CD8-positive, alpha-beta T cell (primary cell): ENCODE measurements at places on chromosomes 5 and 9.

GRCh38 chr9:98364086-98364485 is 108.6 kb upstream of the TBC1D2 start:
- no peak for DNase-seq

DNA sequence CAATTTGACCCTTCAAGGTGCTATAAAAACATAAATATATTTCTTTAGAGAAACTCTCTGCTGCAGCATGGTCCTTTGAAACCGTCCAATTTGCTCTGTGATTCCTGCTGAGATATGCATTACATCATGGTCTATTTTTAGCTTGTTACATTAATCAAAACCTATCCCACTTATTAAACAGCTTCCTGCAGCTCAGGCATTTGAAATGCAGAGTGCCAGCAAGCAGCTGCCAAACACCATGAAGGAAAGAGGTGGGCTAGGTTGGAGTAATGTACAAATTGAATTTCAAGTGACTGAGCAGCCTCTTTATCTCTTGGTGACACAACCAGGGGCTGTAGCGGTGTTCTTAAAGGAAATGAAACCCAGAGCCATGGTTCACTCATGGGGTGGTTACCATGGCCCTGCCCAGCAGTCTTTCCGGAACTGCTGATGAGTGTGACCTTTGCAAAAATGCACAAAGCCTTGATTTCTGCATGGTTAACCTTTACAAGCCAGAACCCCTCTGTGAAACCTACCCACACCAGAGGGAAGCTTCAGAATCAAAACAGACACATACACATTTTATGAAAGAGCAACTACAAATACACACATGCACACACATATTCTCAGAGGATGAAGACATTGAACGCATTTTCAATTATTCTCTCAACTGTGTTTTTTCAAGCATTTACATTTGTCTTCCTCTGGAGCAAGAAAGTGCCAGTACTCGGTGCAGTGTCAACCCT is 155.8 kb upstream of the ZNF608 start:
- no peak for DNase-seq

- DNase-seq, result no peak
Observed at GRCh38 chr5:138927979-138928378, 52.8 kb upstream of the LRRTM2 start.

GRCh38 chr5:172064358-172064757 is 57.9 kb upstream of the FBXW11 start:
- no peak for DNase-seq

DNA sequence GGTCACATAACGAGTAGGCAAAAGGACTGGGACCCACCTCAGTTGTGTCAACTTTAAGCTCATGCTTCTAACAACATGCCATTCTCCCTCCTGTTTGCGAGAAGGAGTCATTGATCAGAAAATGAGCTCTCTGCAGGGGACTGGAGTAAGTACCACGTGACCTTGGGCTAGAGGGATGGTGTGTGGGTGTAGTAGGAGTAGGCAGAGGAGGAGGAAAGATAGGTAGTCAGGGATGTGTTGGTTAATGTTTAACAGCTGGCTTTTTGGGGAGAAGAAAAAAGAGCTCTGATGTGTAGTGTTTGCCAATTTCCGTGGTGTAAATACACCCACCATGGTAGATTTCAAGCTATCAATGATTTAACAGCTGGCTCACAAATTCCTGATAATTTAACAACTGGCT is 160.3 kb upstream of the TBC1D2 start:
- DNase-seq, result no peak

GRCh38 chr9:105698348-105698870 is 4.1 kb downstream of the TMEM38B start:
- no peak for DNase-seq

DNA sequence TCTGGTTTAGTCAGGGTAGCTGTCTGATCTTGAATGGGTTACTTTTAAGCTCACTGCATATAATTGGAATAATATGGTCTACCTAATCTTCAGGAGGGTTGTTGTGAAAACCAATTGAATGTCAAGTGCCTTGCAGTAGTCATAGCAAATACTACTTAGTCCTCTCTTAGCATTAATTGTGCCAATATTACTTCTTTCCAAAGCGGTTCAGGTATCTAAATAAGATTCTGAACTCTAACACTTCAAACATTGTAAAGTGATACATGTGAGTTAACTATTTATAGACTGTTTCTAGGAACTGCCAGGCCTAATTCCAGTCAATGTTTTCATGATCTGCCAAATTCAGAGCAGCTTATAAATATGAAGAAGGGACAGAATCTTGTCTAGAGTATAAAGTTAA is 140.2 kb downstream of the SH3GL2 start:
- DNase-seq, result no peak

DNA sequence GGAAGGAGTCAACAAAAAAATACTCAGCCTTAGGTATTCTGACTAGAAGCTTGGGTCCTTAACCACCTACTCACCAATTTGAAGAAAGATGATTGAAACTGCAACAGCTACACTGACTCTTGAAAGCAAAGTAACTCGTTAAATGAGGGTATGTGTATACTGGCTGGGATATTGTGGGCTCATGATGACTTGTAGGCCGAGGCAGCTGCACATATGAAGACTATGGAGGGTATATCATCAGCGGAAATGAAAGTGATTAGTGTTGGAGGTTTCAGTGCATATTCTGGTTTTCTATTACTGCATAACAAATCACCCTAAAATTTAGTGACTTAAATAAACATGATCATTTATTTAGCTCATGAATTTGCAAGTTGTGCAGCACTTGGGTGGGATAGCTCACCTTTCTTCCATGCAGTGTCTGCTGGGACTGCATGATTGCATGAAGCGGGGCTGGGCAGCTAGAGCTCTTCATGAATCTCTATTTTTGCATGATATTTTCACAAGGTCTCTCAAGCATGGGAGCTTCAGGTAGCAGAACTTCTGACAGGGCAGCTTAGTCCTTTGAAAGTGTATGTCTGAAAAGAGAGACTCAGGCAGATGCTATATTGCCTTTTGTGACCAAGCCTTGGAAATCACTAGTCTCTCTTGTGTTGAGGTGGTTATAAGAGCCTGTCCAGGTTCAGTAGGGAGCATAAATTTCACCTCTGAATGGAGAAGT is 96.1 kb upstream of the CDKN2B start:
- no peak for DNase-seq

DNA sequence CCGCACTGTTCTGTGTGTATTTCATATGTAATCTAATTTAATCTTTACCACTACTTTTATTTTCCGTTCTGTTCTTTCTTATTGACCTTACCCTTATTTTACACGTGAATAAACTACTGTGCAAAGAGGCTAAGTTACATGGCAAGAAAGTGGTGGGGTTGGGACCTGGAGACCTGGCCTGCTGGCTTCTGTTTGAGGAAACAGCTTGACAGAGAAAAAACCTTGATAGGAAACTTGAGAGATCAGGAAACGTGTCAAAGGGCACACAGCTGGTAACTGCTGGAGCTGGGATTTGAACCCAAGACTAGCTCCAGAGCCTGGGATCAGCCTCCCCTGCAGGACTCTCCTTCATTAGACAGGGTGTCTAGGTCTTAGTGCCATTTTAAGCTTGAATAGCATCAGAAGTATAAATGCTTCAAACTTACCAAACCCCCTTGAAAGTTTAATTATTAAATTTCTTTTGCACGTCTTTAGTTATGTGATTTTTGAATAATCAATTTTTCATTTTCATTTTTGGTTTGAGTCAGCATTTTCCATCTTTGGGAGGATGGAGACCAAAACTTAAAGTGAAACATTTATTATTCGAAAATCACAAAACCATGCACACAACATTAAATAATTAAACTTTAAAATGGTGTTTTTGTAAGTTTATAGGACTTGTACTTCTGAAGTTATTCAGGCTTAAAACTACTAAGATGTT is 129.5 kb downstream of the RGS3 start:
- no peak for DNase-seq

- no peak for DNase-seq
Observed at GRCh38 chr5:65102371-65102975, 333.7 kb downstream of the CWC27 start.

DNA sequence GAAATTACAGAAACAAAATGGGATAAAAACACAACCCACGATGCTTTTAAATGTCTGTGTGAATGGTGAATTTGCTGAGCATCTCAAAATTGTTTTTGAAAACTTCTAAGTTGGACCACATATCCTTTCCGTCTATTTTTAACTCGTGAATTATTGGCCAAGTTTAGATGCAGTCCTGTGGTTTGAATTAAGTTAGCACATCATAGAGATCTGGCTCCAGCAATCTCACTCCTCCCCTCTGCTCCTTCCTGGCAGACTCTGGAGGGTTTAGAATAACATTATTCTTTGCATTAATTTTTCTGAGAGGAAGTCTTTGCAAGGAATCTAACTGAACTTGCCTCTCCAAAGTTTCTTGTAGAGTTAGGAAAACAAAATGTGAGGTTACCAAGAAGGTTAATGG is 14.5 kb upstream of the ANKRD55 start:
- no peak for DNase-seq

DNA sequence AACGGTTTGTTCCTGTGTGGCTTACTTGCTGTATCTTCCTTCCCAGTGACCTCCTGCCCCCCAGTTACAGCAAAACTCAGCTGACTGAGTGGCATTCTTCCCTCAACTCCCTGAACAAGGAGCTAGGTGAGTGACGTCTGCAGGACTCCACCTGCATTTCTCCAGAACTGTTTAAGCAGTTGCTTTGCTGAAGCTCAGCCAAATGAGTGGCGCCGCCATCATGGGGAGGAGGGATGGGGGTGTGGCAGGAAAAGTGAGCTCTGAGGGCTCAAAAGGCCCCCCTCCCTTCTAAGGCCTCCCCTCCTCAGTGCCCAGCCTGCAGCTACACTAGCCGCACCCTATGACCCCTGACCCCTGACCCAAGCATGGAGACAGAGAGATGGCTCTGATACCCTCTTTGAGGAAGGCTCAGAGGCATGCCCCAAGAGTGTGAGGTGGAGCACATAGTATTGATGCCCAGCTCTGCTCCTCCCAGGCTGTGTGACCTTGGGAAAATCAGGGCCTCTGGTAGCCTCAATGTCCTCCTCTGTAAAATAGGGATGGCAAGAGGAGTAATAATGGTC is 12.7 kb downstream of the CCDC180 start:
- no peak for DNase-seq

GRCh38 chr9:12698266-12698665 is 5.1 kb downstream of the TYRP1 start:
- no peak for DNase-seq

- no peak for DNase-seq
Observed at GRCh38 chr9:129305246-129305645, 127.2 kb upstream of the IER5L start.

GRCh38 chr5:147482706-147483180 is 27.1 kb downstream of the DPYSL3 start:
- DNase-seq, result no peak

DNA sequence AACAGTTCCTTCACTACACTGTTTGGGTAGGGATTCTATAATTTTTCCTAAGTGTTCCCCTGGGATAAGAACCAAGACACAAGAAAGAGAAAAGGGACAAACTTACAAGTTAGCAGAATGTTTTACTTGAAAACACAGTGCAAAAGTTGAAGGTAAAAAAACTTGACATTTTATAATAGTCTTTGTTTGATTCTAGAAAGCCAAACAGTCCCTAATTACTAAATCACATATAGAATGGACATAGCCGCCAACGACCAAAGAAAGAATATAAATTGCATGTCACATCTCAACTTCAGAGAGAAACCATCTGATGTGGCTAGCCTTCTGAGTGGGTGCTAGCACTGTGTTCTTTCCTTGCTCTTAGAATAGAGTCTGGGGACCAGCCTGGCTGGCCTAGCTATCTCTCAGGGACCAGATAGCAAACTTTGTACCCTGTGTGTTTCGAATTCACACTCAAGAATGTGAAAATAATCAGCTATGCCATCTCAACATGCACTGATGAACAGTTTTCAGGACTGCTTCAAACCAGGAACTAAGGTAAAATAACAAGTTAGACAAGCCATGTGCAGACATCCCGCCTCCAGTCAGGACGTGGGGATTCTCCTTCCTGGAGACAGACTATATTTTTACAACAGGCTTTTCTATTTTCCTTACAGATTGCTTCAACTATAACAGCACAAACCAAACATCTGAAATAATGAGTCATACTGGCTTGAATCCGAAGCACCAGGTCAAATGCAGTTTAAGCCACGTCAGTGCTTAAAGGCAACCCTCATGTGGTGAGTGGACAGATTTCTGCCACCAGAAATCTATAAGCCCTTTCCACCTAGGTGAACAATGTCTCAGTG is 53.7 kb downstream of the LHFPL2 start:
- DNase-seq, result no peak

DNA sequence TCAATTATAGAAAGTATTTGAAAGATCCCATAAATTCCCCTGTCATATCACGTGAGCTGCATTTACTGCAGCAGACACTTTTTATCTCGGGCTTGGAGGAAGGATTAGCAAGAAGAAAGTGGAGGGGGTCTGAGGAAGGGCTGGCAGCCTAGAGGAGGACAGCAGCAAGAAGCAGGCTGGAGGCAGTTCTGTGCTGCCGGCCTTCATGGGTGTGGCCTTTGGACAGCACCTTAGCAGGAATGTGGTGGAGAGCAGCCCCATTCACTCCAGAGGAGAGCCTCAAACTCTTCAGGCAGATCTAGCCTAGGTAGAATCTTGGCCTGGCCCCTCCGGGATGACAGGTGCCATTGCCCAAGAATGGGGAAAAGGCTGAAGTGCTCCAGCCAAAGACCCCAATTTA is 89.8 kb upstream of the GABRP start:
- no peak for DNase-seq
